ENCODE measurements at places on chromosomes 6 and 20.

DNA sequence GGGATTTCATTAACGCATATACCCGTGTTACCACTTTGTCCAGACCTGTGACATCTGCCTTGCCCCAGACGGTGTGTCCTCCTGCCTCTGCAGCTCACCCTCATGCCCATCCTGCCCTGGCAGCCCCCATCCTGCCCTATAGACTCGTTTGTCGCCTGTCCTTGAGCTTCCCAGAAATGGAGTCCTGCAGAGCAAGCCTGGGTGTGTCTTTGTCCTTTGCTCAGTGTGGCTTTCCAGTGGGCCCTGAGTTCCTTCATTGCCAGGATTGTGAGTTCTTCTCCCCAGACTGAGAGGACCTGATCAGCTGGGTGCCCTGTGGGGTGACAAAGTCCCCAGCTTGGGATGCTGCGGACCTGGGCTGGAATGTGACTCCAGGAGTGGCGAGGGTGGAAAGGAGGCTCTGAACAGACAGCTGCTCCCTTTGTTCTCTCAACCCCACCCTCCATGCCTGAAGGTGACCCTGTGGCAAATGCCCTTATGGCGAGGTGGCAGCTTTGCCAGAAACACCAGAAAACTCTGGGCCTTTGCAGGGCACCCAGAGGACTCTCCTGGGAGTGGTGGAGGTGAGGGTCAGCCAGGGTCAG lies 2.4 kb upstream of the CST3 start:
- no peak for DNase-seq

DNA sequence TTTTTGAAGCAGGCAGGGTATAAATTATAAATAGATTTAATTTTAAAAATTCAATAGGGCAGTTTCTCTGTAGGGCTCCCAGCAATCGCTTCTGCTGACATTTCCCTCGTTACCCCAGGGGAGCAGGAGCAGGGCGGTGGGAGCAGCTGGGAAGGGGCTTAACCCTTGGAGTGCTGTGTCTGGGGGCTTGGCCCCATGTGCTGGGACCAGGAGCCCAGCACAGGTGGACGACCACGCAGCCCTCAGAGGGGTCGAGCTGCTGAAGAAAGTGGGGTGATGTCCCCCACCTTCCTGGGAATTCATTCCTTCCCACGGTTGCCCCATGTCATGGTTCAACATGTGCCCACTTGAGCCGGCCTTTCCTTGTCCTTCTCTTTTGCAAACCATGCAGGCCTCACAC lies 67.5 kb upstream of the STX16 start:
- DNase-seq = no peak

DNA sequence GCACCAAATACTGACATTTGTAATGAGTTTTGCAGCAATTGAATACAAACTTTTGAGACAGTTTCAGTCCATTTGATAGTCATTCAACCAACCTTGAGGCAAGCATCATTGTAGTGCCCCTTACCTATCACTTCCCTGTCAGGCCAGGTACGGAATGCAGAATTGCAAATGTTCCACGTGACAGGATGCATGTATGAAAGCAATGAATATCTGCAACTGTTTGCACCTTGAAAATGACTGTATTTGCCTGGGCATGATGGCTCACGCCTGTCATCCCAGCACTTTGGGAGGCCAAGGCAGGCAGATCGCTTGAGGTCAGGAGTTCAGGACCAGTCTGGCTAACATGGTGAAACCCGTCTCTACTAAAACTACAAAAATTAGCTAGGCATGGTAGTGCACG lies 146.0 kb upstream of the SCGN start:
- DNase-seq = no peak

DNA sequence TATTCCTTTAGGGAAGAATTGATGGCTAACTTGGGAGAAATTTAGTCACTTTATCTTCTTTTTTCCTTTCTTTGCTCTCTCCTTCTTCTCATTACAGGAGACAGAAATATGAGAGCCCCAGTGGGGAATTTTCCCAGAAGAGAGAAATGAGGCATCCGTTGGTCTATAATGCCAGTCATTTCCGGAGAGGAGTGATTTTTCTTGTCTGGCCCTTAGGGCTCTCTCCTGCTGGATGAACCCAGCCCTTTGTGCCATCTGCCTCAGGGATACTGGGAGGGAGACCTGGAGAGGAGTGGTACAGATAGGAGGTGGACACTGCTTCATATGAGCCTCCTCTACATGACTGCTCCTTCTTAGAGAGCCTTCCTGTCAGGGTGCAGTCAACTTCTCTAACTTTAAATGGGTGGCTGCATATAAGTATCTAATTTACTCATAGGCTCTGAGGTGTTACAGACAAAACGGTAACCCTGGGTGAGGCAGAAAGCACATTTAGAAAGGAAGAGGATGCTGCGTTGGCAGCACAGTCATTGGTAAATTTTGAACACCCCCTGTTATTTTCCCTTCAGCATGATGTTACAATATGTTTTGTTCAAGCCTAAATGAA lies 21.9 kb downstream of the RIMS1 start:
- DNase-seq = no peak

- DNase-seq = no peak
These were observed 107.8 kb downstream of the COL19A1 start for GRCh38 chr6:69974193-69974592.

DNA sequence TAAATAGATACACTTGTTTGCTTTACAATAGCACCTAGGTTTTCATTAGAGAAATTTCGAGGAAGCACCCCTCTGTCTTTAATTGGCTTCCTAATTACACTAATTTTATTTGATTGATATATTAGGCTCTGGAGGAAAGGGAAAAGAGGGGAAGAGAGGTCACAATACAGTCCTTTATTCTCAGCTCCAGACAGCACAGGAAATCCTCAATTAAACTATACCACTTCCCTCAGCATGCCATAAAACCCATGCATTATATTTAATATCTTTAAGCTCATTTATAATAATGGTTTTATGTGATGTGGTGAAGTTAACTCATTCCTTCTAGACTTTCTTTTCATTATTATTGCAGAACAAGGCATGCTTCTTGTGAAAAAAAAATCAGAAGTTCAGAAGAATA lies 17.7 kb upstream of the PDE7B start:
- DNase-seq = no peak

GRCh38 chr6:10720265-10720959 lies 2.5 kb upstream of the TMEM14C start:
- DNase-seq = peak; percentile 22

DNA sequence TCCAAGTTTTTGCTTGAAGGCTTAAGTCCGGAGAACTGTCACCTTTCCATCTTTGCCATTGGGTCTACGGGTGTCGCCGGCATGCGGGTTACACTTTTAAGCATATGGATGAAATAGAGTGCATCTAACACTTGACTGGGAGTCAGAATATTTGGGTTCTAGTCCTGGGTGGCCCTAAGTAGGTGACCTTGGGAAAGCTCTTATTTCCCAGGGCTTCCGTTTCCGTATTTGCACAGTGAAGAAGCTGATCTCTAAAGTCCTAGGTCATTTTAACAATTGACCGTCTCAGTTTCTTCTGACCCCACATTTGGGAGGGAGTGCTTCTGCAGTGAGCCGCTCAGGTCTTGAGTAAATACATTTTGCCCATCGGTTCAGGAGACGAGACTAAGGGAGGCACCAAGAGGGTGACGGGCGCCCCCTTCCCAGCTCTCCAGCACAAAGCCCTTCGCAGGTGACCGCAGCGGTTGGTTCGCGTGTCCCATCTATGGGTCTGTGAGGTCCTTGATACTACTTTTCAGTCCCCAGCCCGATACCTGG lies 651 bp upstream of the BLTP3A start:
- DNase-seq = no peak

DNA sequence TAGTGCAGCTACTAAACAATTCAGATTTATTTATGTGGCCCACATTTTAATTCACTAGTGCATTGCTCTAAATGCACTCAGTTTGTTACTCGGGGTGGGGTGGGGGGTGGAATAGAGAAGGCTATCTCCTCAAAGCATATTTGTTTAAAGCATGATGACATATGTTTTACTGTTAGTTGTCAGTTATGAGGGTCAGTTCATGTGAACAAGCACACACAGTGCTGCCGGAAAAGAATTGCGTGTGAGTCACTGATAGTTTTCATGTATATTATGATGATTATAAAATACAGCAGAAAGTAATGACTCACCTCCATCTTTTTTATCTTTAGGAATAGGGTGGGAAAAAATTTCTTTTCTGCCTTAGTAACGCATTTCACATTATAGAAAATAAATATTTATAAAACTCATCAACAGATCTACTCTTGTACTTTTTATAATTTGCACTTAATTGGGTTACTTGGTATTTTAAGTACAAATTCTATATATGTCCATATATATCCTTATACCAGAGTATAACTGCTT lies 42.2 kb upstream of the STXBP5 start:
- no peak for DNase-seq

GRCh38 chr6:107293350-107293749 lies 166.0 kb downstream of the PDSS2 start:
- DNase-seq = no peak

Measured in stimulated activated CD8-positive, alpha-beta memory T cell treated with anti-CD3 and anti-CD28 coated beads, Interleukin-7, amount 100 ng/mL, for 1 hour (primary cell).